ENCODE measurements at places on chromosomes 3 and 15.
A peak's percentile ranks its signal among the peaks of the same experiment; 100 is the strongest.

- DNase-seq: no peak
Measured at GRCh38 chr3:77319711-77320110, 279.8 kb downstream of the ROBO2 start.

DNA sequence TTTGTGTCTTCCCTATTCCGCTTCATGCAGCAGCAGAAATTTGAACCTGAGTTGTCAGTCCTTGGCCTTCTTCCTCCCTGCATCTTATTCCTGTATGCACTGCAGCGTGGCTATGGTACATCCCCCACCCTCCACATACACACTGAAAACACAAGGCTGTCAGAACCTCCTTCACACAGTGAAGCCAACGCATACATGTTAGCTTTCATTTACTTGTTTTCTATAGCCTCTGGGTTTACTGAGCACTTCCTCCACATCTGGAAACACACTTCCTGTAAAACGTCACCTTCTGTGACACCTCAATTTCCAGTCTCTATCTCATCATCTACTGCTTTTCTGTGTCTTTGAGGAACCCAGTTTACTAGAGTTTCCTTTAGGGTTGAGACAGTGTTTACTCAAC, 47.0 kb downstream of the SUSD5 start:
- DNase-seq: no peak

- DNase-seq: no peak
Measured at GRCh38 chr15:33089878-33090757, 104.4 kb downstream of the FMN1 start.

- DNase-seq: no peak
Measured at GRCh38 chr3:171846597-171846996, 3.4 kb downstream of the TMEM212 start.

- no peak for DNase-seq
Measured at GRCh38 chr3:43378066-43378935, 92.0 kb downstream of the SNRK start.

GRCh38 chr3:112390783-112391641, 58.1 kb downstream of the CD200 start:
- DNase-seq: peak; percentile 48

GRCh38 chr3:167287308-167287707, 92.8 kb downstream of the ZBBX start:
- DNase-seq: no peak

- peak; percentile 77 for DNase-seq
Measured at GRCh38 chr3:194879126-194879877, 193.6 kb downstream of the FAM43A start.
